ENCODE measurements at places on chromosomes 6 and 20.

DNA sequence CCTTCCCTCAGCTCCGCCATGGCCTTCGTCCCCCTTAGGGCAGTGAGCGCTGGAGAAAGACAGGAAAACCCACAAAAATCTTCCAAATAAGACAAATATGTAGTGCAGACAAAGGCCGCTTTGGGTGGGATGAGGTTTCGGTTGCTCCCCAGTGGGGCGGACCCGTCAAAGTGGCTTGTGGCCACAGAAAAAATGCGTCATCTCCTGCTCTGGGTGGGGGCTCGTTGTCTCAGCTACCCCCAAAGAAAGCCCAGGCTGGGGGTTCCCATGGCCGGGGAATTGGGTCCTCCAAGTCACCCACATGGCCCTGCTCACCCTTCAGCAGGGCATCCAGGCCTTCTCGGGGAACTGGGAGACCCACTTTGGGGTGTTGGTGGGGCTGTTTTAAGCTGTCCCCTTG is 21.9 kb upstream of the SCUBE3 start:
- no peak for DNase-seq

GRCh38 chr6:74577619-74578018 is 628.2 kb downstream of the COL12A1 start:
- no peak for DNase-seq

GRCh38 chr6:87421576-87421975 is 13.8 kb downstream of the CFAP206 start:
- DNase-seq, result no peak

DNA sequence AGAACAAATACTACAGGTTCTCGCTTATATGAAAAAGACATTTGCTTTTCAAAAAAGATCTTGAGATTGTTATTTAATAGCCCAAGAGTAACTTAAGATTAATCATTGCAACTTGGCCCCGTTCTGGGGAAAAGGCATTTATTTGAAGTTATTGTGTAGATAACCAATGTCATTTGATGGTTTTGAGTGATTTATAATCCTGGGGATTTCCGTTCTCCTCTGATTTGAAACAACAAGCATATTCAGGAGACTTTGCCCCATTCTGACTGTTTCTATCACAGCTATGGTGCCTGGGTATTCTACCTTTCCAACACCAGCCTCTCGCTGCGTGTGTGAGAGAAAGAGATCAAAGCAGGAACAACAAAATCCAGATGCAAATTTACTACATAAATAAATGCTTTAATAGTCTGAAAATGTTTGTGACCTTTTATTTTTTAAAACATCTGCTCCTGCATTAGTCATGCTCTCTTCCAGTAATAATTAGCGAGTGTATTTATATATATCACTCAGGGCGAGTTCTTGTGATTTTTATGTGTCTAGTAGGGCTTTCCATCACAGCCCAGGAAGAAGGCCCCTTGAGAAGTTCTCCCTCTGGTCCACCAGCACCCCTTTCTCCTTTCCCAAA is 197.9 kb upstream of the FOXQ1 start:
- DNase-seq, result no peak

- DNase-seq, result no peak
Measured at GRCh38 chr6:89501753-89502152, 68.8 kb downstream of the ANKRD6 start.

GRCh38 chr6:119350952-119351372 is 1.4 kb upstream of the MAN1A1 start:
- DNase-seq, result peak; percentile 49

GRCh38 chr6:132780770-132781371 is 17.6 kb downstream of the SLC18B1 start:
- DNase-seq, result no peak

GRCh38 chr6:41780551-41781365 is at the start of gene PRICKLE4:
Gene PRICKLE4, plus strand, starts transcription at chr6:41780782. Its CDS starts 2,692 bp downstream, at chr6:41783474.
- no peak for DNase-seq

DNA sequence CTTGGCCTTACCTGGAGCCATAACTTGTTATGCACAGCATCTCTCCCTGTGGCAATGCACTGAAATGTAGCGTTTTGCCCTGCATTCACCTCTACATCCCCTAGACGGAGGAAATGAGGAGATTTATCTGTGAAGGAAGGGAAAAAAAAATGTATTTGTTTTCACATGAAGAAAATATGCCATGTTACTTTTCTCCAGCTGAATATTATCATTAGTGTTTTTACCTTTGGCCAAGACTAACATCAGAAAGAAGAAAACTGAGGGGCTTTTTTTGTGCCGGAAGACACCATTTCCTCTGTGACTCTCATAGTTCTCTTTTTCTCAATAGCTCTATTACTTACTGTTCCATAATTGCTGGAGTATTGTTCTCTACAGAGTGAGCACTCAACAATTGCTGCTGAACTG is 280.4 kb downstream of the PTPRK start:
- no peak for DNase-seq

- DNase-seq, result no peak
Measured at GRCh38 chr6:39599973-39600372, 125.2 kb downstream of the KIF6 start.

DNA sequence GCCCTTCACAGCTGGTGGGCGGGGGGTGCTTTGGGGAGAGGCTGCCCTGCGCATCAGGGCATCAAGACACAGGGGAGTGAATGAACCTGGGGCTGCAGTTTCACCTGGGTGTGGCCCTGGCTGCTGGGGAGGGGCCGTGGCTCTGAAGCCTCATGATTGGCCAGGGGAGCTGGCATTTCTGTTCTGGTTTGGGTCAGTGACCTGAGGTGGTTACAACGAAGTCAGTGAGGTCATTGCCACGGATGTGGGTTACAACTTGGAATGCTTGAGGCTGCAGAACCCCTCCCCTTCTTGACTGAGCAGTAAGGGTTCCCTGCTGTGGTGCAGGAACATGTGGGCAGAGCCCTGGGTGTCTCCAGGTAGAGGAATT is 3.0 kb downstream of the TCEA2 start:
- DNase-seq, result no peak

DNA sequence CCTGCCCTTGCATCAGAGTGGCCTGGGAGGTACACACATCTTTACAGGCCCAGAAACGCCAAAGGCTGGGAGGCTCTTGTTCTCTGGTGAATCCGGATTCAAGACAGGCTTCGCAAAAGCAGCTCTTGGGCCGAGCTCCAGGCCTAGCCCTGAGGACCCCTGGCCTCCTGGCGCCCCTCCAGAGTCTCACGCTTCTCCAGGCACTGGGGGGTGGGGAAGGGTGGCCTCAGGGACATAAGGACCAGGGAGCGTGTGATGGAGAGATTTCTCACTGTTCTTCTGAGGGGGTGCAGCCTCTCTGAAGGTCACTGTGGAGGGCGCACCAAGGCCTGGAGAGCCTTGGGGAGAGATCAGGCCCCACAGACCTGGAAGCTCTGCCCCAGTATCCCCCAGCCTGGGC is 349.2 kb downstream of the ZFAND3 start:
- no peak for DNase-seq

- DNase-seq, result no peak
Measured at GRCh38 chr20:2104236-2104635, 2.6 kb downstream of the STK35 start.

GRCh38 chr6:137910843-137911456 is 43.9 kb downstream of the TNFAIP3 start:
- no peak for DNase-seq

GRCh38 chr6:40326714-40327421 is 260.3 kb downstream of the LRFN2 start:
- peak; percentile 63 for DNase-seq

DNA sequence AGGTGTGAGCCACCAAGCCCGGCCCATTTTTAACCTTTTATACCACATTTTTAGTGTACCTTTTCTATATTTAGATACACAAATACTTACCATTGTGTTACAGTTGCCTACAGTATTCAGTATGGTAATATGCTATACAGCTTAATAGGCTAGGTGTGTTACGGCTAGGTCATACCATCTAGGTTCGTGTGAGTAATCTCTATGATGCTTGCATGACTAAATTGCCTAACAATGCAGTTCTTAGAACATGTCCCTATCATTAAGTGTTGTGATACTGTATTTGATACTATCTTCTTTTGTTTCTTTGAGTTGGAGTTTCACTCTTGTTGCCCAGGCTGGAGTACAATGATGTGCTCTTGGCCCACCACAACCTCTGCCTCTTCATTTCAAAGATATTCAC is 387.7 kb upstream of the SASH1 start:
- DNase-seq, result no peak

Measured in NCI-H774 (cell line).